ENCODE measurements at places on chromosomes 7 and 10.

DNA sequence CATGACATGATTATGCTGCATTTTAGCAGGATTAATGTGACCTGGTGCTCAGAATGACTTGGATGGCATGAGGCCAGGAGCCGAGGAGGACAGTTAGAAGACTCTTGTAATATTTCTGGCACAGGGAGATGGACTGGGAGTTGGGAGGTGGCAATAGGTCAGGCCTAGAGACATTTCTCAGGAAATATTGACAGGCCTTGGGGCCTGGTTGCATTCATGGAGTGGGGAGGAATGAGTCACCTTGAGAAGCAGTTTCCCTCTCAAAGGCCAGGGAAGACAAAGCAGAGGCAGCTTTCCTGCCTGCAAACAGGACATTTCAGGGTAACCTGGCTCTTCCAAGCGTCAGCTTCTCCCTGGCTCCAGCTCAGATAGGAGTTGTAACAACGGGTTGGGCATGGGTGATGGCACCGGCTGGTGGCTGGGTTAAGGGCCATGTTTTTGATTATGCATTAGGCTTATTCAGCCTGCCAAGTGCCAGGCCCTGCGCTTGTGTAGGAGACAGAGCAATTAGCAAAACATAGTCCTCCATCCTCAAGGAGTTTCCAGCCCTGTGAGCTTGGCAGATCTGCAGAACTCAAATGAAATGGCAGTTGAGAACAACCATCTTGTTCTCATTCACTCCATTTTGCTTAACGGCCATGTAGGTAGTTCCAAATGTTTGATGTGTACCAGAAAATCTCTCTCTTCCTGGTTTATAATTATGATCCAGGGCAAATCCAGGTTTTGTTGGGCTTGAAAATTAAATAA, 38.2 kb downstream of the HK1 start:
- no peak for DNase-seq

DNA sequence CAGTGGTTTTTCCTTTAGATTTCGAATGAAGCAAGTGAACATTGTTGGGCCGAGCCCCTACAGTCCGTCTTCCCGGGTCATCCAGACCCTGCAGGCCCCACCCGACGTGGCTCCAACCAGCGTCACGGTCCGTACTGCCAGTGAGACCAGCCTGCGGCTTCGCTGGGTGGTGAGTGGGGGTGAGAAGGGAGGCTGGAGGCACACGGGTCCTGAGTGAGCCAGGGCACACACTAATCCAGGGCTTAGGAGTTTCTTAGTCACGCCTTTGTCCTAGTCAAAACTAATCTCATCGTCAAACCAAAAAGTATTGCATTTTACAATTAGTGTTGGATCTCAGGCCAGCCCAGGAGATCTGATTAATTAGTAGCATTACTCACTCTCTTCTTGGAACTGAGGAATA, 568.8 kb upstream of the FOXK1 start:
- DNase-seq: no peak

- no peak for DNase-seq
Observed at GRCh38 chr7:12369072-12369471, 34.6 kb downstream of the VWDE start.

DNA sequence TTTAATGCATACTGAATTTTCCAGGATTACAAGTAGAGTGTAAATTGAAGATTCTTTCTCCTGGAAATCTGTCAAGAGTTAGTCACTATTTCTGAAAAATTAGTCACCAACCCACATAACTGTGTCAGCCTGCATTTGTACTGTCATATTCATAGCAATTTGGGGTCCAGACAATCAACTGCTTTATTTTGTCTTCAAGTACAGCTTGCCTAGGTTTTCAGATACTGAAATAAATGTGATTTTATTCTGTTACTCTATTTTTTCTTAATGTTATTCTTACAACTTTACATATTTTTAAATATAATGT, 55.1 kb downstream of the CUBN start:
- DNase-seq: no peak

GRCh38 chr7:35705932-35706461, 11.1 kb upstream of the HERPUD2 start:
- DNase-seq: no peak

DNA sequence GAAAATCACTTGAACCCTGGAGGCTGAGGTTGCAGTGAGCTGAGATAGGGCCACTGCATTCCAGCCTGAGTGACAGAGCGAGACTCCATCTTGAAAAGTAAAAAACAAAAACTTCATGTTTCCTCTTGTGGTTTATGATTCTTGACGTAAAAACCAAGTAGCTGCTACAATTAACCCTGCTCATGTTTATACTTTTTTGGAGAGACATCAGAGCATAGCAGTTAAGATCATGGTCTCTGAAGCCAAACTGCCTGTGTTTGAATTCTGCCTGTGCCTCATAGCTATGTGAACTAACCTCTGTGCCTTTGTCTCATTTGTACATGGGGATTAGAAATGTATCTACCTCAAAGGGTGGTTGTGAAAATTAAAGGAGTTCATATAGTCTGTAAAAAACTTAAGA, 27.2 kb downstream of the SUV39H2 start:
- DNase-seq: no peak

Data from GM19239 (cell line).